ENCODE measurements at places on chromosomes 4 and X. TPM values are rescaled to one million over a fixed set of nuclear protein-coding genes. Genes with fewer than 3 reads are reported as not detected.

The PRSS12 gene
- total RNA-seq: 14.1 TPM

GRCh38 chr4:156734965-156735895 lies 236.4 kb downstream of the PDGFC start:
- no peak for DNase-seq

- no peak for DNase-seq
Observed at GRCh38 chr4:73499996-73500765, 18.6 kb downstream of the AFM start.

DNA sequence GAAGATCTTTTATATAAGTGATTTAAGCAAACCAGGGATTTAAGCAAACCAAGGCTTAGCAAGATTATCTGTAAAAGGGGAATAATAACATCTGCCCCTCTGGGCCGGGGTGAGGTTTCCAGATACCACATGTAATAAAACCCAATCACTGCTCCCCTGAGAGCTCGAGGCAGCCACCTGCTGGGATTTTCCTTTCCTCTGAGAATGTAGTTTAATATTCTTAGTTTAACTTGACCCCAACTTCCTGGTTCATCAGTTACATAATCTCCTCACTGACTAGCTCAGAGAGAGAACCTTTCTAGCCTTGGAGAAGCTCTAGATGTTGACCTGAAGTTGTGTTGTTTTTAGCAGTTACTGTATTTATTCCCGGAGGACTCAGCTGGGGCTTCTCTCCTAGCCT lies 322.4 kb downstream of the ARHGAP10 start:
- no peak for DNase-seq

GRCh38 chr4:187118602-187119120 lies 395.0 kb upstream of the FAT1 start:
- no peak for DNase-seq

DNA sequence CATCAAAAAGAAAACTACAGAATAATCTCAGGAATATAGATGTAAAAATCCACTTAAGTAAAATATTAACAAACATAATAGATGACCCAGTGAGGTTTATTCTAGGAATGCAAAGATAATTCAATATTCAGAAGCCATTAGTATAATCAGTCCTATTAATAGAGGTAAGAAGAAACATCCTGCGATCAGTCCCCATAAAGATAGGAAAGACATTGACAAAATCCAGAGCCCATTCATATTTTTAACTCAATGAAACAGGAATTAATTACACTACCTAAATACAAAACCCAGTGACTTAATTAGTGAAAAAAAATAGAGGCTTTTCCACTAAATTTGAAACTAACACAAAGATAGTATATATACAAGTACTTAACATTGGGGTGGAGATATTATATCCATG lies 321.4 kb upstream of the INTU start:
- DNase-seq: no peak
